ENCODE measurements at places on chromosomes 16 and 17.
A peak's percentile ranks its signal among the peaks of the same experiment; 100 is the strongest.

DNA sequence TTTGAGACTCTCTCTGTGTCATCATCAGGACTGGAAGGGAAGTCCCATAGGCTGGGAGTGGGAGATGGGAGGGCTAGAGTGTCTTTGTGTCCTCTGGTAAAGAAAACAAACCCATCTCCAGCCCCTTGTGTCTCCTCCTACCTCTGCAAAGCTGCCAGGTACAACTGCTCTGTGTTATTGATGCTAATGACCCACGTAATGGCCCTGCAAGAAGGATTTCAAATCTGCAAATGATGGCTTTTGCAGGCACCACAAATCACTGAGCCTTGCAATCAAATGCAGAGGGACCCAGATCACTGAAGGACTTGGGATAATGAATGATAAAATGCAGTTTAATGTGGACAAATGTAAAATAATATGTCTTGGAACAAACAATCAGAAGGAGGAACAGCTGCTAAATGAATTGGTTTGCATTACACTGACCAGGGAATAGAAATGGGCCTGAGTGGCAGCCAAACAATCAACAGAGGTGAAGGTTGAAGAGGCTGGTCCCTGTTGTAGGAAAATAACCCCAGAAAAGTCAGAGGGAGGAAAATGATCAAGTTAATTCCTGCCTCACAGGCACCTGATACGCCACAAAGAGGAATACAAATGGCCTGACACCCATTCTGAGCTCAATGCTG lies 425.1 kb downstream of the UTP18 start:
- DNase-seq = no peak

- DNase-seq = no peak
These were observed 217.3 kb downstream of the NTN1 start for GRCh38 chr17:9238340-9239245.

GRCh38 chr17:74211141-74211911 lies 2.0 kb upstream of the TTYH2 start:
- no peak for DNase-seq

DNA sequence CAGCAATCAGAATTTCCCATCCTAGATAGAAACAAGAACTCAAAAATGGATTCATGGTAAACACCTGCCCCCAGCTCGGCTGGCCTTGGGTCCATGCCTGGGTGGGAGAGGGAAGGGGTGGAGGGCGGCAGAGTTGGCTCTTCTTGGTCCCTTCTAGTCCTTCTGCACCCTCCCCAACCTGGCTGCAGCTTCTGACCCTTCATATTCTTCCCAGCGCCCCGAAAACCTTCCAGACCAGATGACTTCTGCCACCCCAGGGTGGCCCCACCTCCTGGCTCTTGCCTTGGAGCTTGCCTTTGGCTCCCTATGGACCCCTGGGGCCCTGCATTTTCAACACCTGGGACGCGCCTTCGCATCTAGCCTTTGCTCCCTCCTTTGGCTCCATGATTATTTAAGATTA lies 5.4 kb upstream of the GJD3 start:
- no peak for DNase-seq

GRCh38 chr16:23334457-23334853 lies 32.4 kb downstream of the SCNN1B start:
- no peak for DNase-seq

DNA sequence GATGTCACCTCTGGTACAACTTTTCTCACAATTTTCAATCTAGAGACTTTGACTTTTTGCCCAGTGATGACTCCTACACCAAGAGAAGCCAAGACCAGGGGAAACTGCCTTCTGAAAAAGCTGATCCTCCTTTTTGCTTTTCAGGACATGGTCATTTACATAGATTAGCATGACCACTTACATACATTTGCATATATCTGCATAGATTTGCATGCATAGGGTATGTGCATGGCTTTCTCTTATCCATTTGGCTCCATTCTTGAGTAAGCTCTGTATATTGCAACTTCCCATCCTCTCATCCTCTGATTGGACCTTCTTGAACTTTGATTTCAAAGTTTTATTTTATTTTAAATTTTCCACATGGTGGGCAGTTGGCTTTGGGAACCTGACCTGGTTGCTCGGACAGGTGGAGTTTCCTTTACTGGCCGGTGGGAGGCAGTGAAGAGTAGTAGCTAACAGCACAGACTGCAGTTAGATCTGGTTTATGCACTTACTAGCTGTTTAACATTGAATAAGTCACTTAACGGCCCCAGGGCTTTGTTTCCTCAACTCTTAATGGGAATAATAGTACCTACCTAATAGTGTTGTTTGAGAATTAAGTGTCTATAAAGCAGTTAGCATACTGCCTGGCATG lies 92.9 kb downstream of the GPR139 start:
- DNase-seq = peak; percentile 14

GRCh38 chr17:81044764-81045589 lies 10.0 kb downstream of the BAIAP2 start:
- DNase-seq = no peak

GRCh38 chr17:5164436-5164835 lies 27.2 kb downstream of the ZNF594 start:
- no peak for DNase-seq

DNA sequence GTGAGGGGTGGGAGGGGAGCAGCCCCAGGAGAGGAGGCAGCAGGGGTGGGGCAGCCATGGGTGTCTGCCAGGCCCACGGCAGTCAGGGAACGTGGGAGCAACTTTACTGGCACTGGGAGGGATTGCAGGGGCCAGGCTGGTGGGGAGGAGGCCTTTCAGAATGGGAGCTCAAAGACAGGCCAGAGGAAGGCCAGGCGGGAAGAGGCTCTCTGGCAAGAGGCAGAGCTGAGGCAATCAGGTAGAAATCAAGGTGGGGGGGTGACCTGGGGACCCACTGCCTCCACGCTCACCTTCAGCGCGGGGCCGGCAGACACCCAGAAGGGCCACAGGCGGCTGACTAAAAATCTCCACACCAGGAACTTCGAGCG lies 11.9 kb upstream of the GSE1 start:
- DNase-seq = no peak

Data from activated naive CD4-positive, alpha-beta T cell treated with anti-CD3 and anti-CD28 coated beads for 36 hours (primary cell).